ENCODE measurements at places on chromosomes 16 and 17. TPM values are rescaled to one million over a fixed set of nuclear protein-coding genes. Genes with fewer than 3 reads are reported as not detected.

CCL11 gene
- total RNA-seq: not detected

- peaks cover 17% of the 10 kb centered on the region for H3K4me1 ChIP-seq
- H3K4me3 ChIP-seq: no peak overlapping the region
- no peak overlapping the region for H3K27ac ChIP-seq
- no peak for DNase-seq
- no peaks in the 10 kb centered on the region for H3K27me3 ChIP-seq
Measured at GRCh38 chr16:30523768-30524574, 2.4 kb downstream of the ZNF768 start.

DNA sequence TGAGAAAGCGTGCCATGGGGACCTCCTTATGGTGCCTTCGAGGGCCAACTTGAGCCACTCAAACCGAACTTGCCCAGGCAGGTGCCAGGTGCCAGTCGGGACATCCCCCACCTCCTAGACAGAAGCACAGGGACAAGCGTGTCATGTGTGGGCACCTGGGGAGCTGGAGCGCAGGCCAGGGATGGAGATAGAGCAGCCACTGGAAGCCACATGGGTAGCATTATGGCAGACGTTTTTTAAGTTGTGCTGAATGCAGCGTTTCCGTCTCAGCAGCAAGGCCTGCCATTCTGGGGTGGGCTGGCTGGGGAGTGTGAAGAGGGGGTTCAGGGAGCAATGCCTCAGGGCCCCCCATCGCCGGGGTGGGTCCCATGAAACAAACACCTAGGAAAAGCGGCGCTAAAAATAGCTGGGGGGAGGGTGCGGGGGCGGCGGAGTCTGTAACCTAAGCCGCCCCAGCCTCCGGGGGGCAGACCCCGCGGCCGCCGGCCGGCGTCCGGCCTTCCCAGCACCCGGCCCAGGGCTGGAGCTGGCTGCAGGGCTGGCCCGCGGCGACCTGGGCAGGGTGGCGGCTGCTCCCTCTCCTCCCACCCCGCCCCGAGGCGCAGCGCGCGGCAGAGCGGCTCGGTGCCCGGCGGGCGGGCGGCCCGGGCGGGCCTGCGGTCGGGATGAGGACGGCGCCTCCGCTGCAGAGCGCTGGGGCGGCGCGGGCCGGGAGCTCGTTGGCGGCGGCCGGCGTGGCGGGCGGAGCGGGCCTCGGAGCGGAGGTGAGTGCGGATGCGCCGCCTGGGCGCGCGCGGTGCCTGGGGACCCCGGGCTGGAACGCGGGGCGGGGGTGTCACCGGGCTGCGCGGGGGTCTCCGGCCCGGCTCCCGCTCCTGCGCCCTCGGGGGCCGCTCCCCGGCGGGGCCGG lies at the start of gene ZNF469:
TSS of gene ZNF469 (plus strand) at position 469 of the 910 bp plus-strand sequence. CDS start 44,512 bp downstream, outside the sequence.
- no peak within 1 kb of the TSS for H3K27ac ChIP-seq
- DNase-seq: no peak
- no peaks in the 10 kb centered on the region for H3K4me1 ChIP-seq
- no peak within 1 kb of the TSS for H3K4me3 ChIP-seq
- H3K27me3 ChIP-seq: peaks cover 29% of the 10 kb centered on the region
- H3K36me3 ChIP-seq: no peaks in the 10 kb centered on the region

DNA sequence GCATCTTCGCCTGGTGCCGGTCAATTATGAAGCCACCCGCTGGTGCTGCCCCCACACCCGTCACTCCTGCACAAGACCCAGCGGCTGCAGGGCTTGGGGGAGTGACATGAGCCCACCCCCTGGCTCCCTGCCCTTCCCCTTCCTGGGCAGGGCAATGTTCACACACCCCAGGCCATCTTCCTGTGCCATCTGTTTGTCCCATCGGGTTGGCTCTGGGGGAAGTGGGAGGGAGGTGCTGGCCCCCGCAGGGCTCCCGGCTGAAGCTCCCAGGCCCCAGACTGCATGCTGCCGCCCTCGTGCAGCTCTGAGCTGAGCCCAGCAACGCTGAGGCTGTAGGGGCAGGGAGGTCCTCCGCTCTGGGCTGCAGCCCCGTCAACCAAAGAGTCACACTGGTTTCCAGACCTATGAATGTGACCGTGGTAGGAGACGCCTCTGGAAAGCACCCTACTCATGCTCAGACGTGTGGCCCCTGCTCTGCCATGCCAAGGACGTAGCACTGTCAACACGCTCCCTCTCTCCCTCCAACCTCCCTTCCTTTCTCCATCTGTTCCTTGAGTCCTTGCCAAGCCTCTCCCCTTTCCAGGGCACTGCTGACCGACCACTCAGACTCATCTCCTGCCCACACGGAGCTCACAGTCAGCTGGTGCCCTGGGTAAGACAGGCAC lies 140.4 kb downstream of the ENGASE start:
- no peak for DNase-seq
- H3K4me1 ChIP-seq: no peaks in the 10 kb centered on the region
- no peak overlapping the region for H3K4me3 ChIP-seq
- H3K27me3 ChIP-seq: peaks cover 27% of the 10 kb centered on the region
- H3K36me3 ChIP-seq: no peaks in the 10 kb centered on the region
- no peak overlapping the region for H3K27ac ChIP-seq

DNA sequence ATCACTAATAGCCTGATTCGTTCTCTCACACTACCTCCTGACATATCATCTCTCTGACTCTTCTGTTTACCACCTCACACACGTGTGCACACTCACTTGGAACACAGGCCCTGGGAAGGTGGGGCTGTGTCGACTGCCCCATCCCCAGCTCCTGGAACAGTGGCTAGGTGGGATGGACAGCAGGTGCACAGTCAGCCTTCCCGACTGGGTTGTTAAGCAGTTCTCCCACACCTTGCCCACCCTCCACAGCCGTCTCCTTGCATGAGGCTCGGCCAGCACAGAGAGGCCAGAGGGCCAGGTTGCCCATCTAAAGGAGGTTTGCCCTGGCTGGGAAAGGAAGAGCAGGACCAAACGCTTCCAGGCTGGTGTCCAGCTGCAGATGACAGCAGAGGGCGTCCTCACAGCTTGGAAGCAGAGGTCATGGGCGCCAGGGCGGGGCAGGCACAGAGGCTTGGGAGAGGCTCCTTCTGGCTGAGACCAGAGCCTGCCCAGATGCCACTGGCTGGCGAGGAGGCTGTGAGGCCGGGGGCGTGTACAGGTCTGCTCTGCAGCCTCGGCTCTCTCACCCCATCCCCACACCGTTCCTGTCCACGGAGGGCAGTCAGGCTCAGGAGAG lies 92.8 kb downstream of the AMFR start:
- H3K36me3 ChIP-seq: no peaks in the 10 kb centered on the region
- no peaks in the 10 kb centered on the region for H3K27me3 ChIP-seq
- no peak overlapping the region for H3K27ac ChIP-seq
- peak; percentile 49 for DNase-seq

DNA sequence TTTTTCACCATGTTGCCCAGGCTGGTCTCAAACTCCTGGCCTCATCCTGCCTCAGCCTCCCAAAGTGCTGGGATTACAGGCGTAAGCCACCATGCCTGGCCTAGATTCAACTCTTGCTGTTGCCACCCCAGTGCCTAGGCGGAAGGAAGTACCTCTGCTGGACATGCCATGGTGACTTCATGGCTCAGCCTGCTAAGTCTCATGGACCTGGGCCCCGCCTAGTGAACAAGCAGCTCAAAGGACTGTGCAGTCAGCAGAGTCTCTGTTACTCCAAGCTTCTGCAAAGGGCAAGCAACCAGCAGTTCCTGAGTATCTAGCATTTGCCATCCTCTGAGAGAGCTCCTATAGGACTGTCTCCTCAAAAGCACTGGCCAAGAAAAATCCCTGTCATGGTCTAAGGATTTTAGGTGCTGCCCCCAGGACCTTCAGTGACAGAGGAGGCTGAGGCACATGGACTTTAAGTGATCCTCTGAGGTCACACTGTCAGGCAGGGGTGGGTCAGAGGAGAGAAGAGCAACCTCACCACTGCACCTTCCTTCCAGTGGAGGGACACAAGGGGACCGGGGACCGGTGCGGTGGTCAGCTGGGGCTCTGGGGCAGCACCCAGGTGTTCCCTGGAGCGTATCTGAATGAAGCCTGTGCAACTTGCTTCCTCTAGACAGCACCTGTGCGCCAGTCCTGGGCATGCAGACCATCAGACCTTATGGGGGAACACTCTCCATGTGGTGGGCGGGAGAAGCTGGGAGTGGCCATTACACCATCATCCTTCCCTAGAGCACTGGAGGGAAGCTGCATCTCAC lies 71.3 kb downstream of the IL21R start:
- H3K27me3 ChIP-seq: no peaks in the 10 kb centered on the region
- DNase-seq: no peak
- H3K36me3 ChIP-seq: peaks cover 48% of the 10 kb centered on the region

DNA sequence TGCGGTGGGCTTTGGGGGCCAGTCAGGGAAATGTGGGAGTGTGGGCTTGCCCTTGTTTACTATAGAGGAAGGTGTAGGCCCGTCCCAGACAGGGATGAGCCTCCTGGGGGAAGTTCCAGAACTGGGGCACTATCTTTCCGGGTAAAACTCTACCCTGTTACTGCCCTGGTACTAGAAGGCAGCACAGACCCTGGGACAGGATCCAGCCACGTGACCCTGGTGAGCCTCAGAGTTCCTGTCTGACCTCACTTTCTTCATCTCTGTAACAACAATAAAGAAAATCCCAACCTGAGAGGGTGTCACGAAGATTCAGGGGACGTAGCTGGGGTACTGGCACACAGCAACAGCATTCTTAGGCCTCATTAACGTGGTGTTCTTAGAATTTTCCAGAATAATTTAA lies 239.6 kb upstream of the FOXF1 start:
- DNase-seq: no peak
- no peaks in the 10 kb centered on the region for H3K36me3 ChIP-seq
- H3K27me3 ChIP-seq: peaks cover 4% of the 10 kb centered on the region
- no peak overlapping the region for H3K4me3 ChIP-seq

- no peak overlapping the region for H3K4me3 ChIP-seq
- H3K27me3 ChIP-seq: no peaks in the 10 kb centered on the region
- no peaks in the 10 kb centered on the region for H3K36me3 ChIP-seq
- peaks cover 33% of the 10 kb centered on the region for H3K4me1 ChIP-seq
Measured at GRCh38 chr17:1762233-1762900, 507 bp downstream of the SERPINF1 start.

DNA sequence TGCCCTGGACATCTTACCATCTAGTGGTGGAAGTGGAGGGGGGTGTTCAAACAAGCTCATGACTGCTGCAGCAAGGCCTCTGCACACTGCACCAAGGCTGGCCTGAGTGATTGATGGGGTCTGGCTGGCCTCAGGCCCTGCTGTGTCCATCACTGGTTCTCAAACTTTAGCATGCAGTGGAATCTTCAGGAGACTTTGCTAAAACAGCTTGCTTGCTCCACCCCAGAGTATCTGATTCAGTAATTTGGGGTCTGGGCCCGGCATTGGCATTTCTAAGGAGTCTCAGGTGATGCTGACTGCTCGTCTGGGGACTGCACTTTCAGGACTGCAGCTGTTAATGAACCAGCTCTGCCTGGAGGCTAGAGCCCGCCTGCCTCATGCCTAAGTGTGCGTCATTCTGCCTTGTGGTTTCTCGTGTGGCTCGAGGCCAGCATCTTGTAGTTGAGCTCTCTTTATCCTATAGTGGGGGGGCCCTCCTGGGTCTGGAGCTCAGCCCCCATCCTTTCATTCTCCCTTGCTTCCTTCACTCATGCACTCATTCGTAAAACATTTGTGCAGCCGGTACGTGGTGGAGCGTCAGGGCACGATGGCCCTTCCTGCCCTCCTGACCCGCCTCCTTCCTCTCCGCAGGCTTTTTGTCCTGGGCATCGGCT lies 4.1 kb downstream of the MGAT5B start:
- no peak overlapping the region for H3K27ac ChIP-seq
- peak; percentile 46 for DNase-seq
- H3K36me3 ChIP-seq: peaks cover 2% of the 10 kb centered on the region
- H3K4me1 ChIP-seq: peaks cover 11% of the 10 kb centered on the region

KAT2A gene
- total RNA-seq: 46.2 TPM

GRCh38 chr17:17466511-17466910 lies 10.3 kb upstream of the MED9 start:
- H3K36me3 ChIP-seq: no peaks in the 10 kb centered on the region
- H3K27me3 ChIP-seq: peaks cover 4% of the 10 kb centered on the region

SGCA gene
- 0.26 TPM for total RNA-seq

DNA sequence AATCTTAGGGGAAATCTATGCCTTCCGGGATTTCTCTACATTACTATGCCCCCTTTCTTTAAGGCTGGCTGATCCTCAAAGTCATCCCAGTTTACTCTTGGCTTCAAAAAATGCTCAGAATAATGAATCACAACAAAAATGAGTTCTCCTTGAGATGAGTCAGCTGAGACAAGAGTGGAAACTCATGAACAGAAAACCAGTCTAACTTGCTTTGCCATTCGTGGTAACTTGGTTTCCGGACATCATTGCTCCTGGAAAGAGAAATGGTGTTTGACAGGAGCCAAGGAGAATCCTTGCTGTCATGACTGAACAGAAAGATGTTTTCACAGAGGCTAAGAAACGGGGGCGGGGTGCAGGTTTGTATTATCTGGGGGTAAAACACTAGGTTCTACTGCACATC lies 435.6 kb upstream of the DYNLRB2 start:
- no peaks in the 10 kb centered on the region for H3K36me3 ChIP-seq
- no peak for DNase-seq
- H3K4me3 ChIP-seq: no peak overlapping the region
- H3K4me1 ChIP-seq: no peaks in the 10 kb centered on the region
- no peak overlapping the region for H3K27ac ChIP-seq

DNA sequence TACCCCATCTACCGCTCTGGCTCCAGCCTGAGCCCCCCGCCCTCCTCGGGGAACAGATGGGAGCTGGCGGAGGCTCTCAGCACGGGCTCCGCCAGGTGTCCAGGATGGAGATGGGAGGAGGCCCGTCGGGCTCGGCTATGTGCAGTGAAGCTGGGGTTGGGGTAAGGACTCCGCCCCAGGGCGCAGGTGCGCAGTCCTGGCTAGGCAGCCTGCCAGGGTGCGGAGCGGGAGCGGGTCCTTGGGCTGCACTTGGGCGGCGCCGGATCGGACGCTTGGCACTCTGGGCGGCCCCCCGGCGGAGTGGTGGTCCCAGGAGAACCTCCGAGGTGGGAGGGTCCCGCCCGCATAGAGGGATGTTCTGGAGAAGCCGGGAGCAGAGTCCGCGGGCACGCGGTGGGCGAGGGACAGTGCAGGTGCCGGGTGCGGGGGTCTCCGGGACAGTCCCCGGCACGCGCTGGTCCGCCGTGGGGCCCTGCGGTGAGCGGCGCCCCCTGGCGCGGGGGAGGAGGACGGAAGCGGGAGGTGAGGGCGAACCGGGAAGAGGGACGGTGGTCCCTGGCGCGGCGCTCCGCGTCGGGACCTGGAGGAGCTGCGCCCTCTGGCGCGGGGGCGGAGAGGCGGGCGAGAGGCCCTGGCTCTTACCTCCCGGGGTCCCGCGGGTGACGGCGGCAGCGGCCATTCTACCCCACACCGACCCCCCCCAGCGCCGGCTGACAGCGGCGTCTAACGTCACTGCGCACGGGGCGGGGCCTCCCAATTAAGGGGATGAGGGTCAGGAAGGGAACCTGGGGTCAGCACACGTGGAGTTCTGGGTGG lies at the start of gene CAMTA2:
TSS of gene CAMTA2 (minus strand) at position 725 of the 816 bp plus-strand sequence. CDS start 1,453 bp downstream, outside the sequence.
- H3K27ac ChIP-seq: peak within 1 kb of the TSS; percentile 91
- peaks cover 33% of the 10 kb centered on the region for H3K4me1 ChIP-seq
- peaks cover 20% of the 10 kb centered on the region for H3K36me3 ChIP-seq
- peak; percentile 91 for DNase-seq
- H3K4me3 ChIP-seq: peak within 1 kb of the TSS; percentile 93

GRCh38 chr16:57999366-57999970 lies 1.0 kb downstream of the ZNF319 start:
- peaks cover 51% of the 10 kb centered on the region for H3K4me1 ChIP-seq
- peaks cover 13% of the 10 kb centered on the region for H3K36me3 ChIP-seq
- H3K27ac ChIP-seq: peak overlapping the region; percentile 48
- DNase-seq: peak; percentile 59

LPO gene
- 0.14 TPM for total RNA-seq

FBF1 gene
- total RNA-seq: 16.2 TPM
